ENCODE measurements at places on chromosomes 4 and X.
A peak's percentile ranks its signal among the peaks of the same experiment; 100 is the strongest.

DNA sequence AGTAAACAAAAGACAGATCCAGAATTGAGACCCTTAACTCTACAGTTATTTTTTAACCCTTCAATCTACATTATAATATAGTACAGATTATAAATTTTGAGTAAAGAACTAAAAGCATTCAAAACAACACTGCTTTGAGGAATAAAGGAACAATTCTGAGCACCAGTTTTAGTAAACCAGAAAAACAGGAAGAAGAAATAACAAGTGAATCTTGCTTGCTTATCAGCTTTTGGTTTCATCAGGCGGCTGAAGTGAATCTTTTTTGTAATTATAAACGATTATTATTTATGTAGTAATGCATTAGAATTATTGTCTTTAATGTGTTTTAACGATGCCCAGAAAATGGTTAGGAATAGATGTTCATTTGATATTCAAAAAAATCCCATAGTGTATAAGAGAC, 305.4 kb downstream of the ARAP2 start:
- no peak for DNase-seq

DNA sequence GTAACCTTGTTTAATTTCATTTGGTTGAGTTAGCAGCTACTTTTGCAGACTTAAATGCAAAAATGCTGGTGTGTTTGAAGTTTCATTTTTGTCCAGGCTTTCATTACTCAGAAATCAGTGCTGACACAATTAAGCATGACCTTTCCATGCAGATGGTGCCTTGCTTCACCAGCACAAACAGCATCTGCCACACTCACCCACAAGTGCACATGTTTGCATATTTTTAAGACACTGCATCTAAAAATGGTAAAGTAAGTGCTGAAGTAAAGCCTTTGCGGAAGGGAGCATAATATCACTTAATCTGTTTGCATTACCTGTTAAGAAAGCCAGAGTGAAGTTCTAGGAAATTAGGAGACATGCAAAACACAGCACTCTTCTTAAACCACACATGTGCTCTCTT, 7.3 kb upstream of the DAPP1 start:
- DNase-seq = no peak

DNA sequence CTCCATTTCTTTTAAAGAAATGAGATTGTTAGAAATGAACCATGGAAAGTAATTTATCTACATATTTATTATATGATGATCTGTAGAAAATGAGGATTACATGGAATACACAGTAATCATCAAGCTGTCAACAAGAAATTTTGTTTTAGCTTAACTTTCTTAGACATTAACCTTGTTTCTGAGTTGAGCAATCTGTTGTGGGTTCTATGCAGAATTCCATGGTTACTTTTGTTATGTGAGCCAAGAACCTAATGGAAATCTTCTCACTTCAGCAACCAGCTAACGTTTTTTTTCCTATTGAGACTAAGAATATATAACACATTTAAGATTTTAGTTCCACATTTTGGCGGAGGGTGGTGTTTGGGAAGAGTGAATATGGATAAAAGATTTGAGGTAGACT, 136.1 kb upstream of the SLC4A4 start:
- DNase-seq = no peak

DNA sequence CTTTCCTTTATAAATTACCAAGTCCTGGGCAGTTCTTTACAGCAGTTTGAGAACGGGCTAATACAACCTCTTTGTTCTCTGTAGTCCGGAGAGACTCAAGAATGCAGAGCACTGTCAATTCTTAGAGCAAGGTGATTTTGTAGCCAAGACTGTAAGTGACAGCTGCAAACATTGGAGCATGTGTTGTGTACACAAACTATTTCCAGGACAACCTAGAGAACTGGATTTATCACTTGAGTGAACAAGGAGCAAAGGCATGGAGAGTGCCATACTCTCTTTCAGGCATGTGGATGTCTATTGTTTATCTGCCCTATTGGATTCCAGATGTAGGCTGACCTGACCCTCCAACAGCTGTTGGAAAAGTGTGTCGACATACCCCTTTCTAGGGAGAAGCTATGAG, 153.9 kb downstream of the SPANXN3 start:
- no peak for DNase-seq

DNA sequence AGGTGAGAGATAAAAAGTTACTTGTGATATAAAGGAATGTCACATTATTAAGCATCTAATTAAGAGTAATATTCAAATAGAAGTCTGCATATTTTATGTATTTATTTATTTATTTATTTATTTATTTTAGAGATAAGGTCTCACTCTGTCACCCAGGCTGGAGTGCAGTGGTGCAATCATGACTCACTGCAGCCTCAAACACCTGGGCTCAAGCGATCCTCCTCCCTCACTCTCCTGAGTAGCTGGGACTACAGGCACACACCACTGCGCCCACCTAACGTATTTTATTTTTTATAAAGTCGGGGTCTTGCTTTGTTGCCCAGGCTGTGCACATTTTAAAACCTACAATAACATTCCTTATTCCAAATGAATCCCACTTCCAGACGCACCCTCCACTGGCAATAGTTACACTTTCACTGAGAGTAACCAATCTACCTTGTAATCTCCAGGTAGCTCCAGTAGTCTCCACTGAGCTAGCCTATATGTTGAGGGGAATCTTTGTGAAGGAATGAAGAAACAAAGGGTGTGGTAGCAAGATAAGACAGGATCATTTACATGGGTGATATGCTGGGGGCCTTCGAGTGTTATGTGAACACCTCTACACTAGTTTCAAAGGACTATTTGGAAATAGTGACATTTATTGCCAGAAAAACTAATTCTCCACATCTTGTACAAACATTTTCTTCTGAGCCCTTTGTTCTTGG, 11.9 kb downstream of the SH3D19 start:
- no peak for DNase-seq

- DNase-seq = peak; percentile 63
Observed at GRCh38 chr4:80336582-80336981, 1.1 kb downstream of the CFAP299 start.
